ENCODE measurements at places on chromosomes 12 and 14.

DNA sequence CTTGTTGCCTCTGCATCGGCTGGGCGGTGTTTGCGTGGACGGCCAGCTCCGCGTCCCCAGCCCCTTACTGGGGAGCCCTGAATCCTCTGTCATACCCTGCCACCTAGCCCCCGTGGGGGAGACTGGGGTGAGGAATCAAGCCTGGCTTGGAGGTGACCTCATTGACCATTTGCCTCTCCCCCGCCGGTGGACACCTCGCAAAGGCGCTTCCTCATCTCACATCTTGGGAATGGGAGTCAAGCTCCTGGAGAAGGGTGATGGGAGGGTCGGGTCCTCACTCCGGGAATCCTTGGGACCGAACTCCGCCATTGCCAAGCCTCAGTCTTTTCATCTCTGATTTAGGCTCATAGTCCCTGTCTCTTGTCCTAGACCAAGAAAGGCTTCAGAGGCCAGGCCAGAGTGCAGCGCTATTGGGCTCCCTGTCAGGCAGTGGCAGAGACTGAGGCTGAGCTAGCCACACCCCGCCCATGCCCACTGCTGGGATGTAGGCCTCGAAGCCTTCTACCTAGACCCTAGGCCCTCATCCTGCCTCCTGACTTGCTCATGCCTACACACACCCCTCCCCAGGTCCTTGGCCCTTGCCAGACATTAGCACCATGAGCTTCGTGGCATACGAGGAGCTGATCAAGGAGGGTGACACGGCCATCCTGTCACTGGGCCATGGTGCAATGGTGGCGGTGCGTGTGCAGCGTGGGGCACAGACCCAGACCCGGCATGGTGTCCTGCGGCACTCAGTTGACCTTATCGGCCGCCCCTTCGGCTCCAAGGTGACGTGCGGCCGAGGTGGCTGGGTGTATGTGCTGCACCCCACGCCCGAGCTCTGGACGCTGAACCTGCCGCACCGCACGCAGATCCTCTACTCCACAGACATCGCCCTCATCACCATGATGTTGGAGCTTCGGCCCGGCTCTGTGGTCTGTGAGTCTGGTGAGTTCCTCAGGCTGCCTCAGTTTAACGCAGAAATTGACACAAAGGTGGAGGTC, 678 bp downstream of the TRMT61A start:
- DNase-seq: no peak

DNA sequence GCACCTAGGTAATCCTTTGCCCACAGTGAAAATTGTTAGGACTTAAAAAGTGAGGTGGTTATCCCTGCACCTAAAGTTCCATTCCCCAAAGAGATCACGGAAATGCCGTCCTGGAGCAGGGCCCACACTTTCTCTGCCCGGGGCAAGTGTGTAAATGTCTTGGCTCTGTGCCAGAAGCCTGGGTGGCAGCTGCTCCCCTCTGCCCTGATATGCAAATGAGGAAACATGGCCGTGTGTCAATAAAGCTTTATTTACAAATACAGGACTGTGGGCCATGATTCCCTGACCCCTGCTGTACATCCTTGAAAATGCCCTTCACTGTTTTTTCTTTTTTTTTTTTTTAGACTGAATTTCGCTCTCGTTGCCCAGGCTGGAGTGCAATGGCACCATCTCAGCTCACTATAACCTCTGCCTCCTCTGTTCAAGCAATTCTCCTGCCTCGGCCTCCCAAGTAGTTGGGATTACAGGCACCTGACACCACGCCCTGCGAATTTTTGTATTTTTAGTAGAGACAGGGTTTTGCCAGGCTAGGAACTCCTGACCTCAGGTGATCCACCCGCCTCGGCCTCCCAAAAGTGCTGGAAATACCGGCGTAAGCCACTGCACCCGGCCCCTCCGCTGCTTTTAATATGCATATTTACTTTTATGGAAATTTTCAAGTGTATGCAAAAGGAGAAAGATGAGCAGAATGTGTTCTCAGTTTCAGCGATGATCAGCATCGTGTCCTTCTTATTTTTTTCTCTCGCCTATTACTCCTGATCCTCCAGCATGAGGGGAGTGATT, 75.5 kb downstream of the GALNT9 start:
- DNase-seq: no peak

DNA sequence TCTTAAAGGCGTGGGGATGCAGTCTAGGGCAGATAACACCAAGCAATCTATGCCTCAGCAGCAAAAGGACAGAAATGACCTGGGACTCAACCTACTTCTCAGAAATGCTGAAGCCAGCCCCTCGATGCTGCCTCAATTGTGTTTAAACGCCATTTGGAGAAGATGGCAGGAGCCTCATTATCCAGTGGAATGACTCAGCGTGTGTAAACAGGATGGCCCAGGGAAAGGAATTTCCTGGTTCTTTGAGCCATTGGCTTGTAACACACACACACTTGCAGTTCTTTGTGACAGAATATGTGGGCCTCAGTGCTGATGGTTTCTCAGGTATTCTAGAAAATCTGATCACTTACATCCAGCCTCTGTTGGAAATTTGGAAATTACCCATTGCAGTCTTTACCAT, 154.3 kb downstream of the NTF3 start:
- DNase-seq: no peak

- no peak for DNase-seq
Measured at GRCh38 chr14:94043111-94043755, 17.1 kb downstream of the OTUB2 start.

DNA sequence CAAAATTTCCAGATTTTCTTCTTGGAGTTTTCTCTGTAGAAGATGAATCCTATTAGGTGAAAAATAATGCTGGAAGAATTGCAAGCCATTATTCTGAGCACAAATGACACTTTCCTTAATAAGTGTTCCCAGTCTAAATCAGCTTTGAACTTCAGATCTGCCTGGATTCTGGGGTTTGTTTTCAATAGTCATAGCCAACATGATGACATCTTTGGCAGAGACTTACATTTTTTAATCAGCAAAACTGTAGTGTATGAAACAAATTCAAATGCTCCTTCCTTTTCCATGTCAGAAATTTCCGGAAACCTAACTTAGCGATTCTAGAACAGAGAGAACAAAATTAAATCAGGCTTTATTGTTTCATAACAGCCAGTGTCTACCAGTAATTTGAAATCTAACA, 88.5 kb downstream of the TSPAN8 start:
- no peak for DNase-seq

Measured in stimulated activated CD8-positive, alpha-beta memory T cell treated with anti-CD3 and anti-CD28 coated beads, Interleukin-4, amount 100 ng/mL, for 1 hour (primary cell).